ENCODE measurements at places on chromosomes 5 and 9. TPM values are rescaled to one million over a fixed set of nuclear protein-coding genes. Genes with fewer than 3 reads are reported as not detected.

DNA sequence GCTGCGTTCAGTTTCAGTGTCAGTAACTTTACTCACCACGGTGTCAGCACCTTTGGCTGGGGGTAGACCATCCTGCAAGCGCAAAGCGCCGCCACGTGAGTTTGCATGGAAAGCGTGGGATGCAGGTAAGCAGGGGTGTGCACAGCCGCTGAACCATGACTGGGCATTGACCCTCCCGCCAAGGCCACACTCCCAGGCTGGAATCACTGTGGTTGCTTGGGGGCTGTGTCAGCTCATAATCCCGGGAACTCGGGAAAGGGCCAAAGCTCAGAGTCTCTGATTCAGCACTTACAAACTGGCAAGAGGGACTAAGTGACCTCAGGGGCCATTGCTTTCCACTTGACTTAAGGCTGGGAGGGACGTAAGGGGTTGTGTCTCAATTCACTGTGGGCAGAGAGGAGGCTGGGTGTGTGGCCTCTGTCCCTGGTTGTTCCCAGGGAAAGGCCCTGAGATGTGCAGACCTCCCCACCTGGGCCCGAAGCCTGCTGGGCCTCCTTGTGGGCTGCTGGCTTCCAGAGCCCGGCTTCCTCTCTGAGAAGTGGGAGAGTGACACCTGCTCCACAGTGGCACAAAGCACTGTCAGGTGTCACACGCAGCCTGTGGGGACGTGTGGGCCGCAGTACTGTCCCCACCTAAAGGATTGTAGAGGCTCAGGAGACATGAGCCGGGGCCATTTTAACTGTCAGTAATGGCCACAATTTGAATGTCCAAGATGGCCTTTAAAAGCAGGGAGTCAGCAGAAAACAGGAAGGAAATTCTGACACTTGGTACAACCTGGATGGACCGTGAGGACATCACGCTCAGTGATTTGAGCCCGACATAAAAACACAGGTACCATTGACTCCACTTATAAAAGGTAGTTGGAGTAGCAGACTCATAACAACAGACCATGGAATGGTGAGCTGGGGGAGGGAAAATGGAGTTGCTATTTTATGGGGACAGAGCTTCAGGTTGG, 16.7 kb downstream of the ABO start:
- peak; percentile 72 for DNase-seq

DNA sequence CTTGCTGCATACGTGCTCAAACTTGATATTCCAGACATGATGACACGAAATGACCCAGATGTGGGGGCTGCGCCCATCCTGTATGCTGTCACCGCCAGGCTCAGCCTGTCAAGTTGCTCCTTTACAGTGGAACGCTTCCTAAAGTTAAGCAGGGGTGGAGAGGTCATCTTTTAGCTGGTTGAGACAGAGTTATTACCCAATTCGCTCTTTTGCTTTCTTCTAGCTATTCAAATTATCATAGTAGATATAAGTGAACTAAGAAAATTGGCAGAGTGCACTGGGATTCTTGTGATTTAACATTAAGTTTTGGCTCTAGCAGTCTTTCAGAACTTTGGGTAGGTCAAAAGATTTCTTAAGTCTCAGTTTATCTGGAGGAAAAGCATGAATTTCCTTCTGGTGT, 69.8 kb upstream of the BASP1 start:
- DNase-seq: no peak

BSPRY gene
- polyA plus RNA-seq: 3.2 TPM

- peak; percentile 70 for DNase-seq
Measured at GRCh38 chr9:16191691-16192402, 639.0 kb downstream of the CCDC171 start.

GOLPH3 gene
- polyA plus RNA-seq: 61.6 TPM

- no peak for DNase-seq
Measured at GRCh38 chr5:85293145-85293785, 908.6 kb upstream of the EDIL3 start.

ADCY2 gene
- 1.3 TPM for polyA plus RNA-seq

DNA sequence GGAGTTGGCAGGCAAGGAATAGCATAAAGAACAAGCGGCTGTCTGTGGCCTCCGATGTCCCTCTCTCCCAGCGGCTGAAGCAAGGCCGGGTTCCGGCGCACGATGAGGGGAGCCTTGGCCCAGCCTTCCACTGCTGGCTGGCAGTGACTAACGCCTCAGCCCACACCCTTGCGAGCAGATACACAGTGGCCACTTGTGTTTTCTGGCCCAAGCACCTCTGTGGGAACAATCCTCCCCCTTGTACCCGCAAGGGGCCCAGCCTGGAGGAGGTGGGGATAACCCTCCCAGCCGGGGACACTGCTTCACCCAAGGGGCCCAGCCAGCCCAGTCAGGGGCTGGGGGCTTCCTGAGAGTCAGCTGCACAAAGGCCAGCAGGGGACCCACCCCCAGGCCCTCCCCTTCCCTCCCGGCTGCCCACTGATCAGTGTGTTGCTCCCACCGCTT, 23.2 kb downstream of the STK10 start:
- DNase-seq: peak; percentile 83

ZNF462 gene
- 7.3 TPM for polyA plus RNA-seq

GRCh38 chr5:110932755-110933488, 138.6 kb upstream of the TSLP start:
- DNase-seq: no peak

GRCh38 chr9:120970244-120970643, 43.6 kb upstream of the TRAF1 start:
- DNase-seq: no peak

UGT3A2 gene
- polyA plus RNA-seq: 1.6 TPM

GRCh38 chr9:95607507-95607906, 90.7 kb upstream of the PTCH1 start:
- no peak for DNase-seq

LCN9 gene
- polyA plus RNA-seq: not detected

- DNase-seq: no peak
Measured at GRCh38 chr9:18698992-18699391, 225.0 kb downstream of the ADAMTSL1 start.

ANKDD1B gene
- 0.73 TPM for polyA plus RNA-seq

- DNase-seq: no peak
Measured at GRCh38 chr9:4984171-4984620, 876 bp upstream of the JAK2 start.

TCF7 gene
- 3.9 TPM for polyA plus RNA-seq

- no peak for DNase-seq
Measured at GRCh38 chr5:159424123-159424522, 93.8 kb upstream of the IL12B start.

PTGES gene
- 4.4 TPM for polyA plus RNA-seq

DNA sequence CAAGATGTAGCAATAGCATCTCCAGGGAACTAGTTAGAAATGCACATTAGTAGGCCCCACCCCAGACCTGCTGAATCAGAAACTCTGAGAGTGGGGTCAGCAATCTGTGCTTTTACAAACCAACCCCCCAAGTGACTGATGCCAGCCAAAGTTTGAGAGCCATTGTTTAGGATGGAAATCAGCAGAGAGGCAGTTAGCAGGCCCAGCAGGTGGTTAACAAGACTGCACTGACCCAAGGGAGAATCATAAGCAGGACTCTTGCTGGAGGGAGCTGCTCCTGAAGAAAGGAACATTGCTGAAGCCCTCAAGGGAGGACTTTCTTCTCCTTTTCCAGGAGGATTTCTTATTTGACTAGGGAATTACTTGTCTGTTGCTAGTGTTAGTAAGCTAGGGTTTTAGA, 74.2 kb upstream of the SLC12A2 start:
- no peak for DNase-seq

- no peak for DNase-seq
Measured at GRCh38 chr5:76483881-76484280, 80.8 kb downstream of the IQGAP2 start.

DNA sequence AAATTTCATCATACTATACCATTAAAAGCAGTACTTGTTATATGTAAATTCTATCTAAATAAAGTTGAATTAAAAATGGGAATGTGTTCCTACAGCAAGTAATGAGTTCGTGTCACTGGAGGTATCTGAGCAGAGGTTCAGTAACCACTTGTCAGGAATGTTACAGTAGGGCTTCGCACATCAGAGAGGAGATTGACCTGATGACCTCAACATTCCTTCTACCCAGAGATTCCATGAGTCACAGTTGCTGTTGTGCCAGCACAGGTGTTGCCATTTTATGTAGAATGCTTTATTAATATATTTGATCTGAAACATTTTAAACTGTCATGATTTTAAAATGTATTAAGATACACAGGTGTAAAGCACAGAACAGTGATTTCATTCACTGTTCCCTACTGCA, 60.3 kb downstream of the STX17 start:
- DNase-seq: peak; percentile 29

Measured in adrenal gland (tissue), 19 donors.